ENCODE measurements at places on chromosomes 2 and 18. TPM values are rescaled to one million over a fixed set of nuclear protein-coding genes. Genes with fewer than 3 reads are reported as not detected.
A peak's percentile ranks its signal among the peaks of the same experiment; 100 is the strongest.

DNA sequence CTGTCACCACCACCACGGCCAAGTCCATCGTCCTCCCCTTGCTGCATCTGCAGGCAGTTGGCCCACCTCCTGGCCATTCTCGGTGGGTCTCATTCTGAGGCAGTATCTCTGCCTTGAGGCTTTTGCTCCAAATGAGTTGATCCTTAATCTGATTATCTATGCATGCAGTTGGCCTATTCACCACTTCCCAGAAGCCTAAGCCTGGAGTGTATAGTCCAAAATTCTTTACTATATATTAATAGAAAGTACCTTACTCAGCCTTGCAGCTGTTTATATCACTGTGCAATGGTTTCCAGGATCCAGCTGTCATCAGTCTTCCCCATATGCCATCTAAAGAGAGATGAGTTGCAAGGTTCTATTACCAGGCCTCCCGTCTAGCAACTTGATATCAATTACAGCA lies 292.4 kb downstream of the SS18 start:
- DNase-seq = no peak

DNA sequence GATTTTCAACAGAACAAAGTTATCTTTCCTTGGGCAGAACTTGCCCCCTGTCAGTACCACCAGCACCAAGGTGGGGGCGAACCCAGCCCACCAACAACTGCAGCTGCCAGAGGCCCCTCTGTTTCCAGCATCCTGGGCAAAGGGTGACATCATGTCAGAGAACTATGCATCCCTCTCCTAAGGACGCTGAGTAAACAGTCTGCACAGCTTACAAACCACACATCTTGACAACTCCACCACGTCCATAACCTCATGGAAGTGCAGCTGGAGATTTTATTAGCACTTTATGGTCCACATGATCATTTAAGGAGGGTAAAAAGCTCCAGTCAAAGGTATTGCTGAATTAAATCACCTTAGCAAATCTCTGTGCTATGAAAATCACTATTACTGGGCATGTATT lies 40.4 kb downstream of the PIEZO2 start:
- peak; percentile 19 for DNase-seq

CCL20 gene
- total RNA-seq = not detected

SP140L gene
- 7.6 TPM for total RNA-seq

SERPINB12 gene
- not detected for total RNA-seq

SPEG gene
- 13.9 TPM for total RNA-seq

- peak; percentile 11 for DNase-seq
These were observed 246.9 kb upstream of the CYP26B1 start for GRCh38 chr2:72394541-72395070.

GRCh38 chr2:139613264-139613663 lies 833.1 kb upstream of the NXPH2 start:
- DNase-seq = no peak

DNA sequence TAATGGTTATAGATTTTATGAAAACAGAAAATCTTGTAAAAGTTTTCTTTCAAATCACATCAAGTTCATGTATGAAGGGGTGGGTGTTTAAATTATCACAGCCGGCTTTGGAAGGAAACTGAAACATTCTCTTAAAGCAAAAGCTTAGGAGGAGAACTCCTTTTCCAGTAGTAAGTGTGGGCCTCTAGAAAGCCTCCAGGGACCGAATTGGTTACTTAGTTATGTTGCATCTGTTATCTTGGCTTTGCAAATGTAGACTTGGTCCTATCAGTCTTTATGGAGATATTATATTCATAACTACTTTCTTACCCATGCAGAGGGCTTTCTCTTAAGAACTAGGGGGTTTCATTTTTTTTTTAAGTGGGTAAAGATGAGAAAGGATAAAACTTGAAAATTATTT lies 7.4 kb downstream of the NAB1 start:
- no peak for DNase-seq

DNA sequence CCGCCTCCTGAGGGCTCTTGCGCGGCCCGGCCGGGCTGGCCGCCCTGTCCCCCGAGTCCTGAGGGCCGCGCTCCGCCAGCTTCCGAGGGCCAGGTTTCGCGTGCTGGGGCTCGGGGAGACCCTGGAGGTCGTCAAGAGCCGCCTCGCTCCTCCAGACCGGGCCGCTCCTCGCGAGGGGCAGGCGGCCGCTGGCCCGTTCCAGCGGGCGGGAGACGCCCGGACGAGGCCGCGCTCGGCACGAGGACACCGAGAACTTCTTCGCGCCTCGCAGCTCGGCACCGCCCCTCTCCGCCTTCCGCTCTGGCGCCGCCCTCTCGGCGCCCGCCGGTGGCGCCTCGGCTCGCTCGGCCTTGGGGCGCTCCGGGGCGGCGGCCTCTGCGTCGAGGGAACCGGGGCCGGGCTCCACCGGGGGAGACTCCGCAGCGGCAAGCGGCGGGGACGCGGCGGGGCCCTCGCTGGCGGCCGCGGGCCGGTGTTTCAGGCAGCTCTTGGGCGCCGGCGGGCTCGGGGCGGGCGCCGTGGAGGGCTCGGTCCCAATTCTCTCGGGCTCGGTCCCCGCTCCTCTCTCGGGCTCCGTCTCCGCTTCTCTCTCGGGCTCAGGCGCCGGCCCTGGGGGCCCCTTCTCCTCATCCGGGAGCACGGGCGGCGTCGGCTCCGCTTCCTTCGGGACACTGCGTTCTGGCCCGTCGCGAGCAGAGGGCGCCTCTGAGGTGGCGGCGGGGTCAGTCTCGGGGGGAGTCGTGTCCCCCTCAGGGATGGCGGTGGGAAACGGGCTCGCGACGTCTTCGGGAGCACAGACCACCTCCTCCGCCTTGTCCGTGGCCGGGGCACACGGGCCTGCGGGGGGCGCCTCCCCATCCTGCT lies 91.6 kb upstream of the MGAT4A start:
- DNase-seq = no peak

GRCh38 chr18:59758837-59759236 lies 61.6 kb upstream of the CCBE1 start:
- no peak for DNase-seq

GRCh38 chr2:121955872-121956271 lies 200.4 kb downstream of the TSN start:
- DNase-seq = no peak

- DNase-seq = no peak
These were observed 50.9 kb downstream of the HS1BP3 start for GRCh38 chr2:20599861-20600461.

GRCh38 chr2:240999873-241000541 lies 1.6 kb downstream of the SNED1 start:
- no peak for DNase-seq

- DNase-seq = peak; percentile 95
These were observed 9.6 kb upstream of the ITPRIPL1 start for GRCh38 chr2:96315400-96316071.

- DNase-seq = no peak
These were observed 15.8 kb downstream of the INPP5D start for GRCh38 chr2:233075966-233076339.

DNA sequence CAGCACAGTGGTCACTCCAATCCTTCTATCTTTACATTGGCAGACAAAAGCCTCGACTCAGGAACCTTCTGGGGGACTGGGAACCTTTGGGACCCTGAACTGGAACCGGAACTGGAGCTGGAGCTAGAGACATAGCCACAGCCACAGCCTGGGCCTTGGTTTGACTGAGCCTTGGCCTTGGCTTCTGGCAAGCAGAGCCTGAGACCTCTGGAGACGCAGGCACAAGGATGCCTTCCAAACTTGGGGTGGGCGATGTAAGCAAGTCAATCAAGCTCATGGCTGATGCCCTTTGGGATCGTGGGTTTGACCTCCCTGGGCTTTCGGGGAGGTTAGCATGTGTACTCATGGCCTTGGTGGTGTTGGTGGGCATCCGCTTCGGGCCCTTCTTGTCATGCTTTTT lies 619.3 kb downstream of the MBD2 start:
- DNase-seq = no peak

DNA sequence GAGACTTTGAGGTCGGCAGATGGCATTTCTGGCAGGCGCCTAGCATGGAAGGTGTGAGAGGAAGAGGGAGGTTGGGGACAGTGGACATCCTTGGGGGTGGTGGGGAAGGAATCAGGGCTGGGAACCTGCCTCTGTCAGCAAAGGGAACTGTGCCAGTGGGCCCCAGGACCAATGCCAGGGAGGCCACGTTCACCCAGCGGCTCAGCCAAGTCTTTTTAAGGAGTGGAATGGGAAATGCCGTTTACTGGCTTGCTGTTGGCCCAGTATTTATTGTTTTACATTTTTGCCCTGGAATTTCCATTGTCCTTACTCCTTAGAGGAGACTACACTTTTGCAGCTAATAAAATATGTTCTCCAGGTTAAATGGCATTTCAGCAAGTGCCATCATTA lies 135.2 kb downstream of the MCFD2 start:
- DNase-seq = peak; percentile 61

DNA sequence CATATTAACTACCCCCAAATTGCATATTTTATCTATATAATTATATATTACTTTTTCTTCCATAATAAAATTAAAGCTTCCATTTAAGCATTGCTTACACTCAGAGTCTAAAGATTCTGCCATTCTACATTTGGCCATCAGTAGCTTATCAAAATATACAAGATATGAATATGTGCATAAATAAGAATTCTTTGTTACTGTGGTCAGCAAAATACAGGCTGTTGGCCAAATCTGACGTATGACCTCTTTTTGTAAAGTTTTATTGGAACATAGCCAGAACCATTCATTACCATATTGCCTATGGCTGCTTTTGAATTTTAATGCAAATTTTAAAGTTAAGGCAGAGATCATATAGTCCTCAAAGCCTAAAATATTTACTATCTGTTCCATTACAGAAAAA lies 643.9 kb upstream of the VRK2 start:
- no peak for DNase-seq

SMIM21 gene
- total RNA-seq = not detected

- no peak for DNase-seq
These were observed 144.9 kb downstream of the TNS1 start for GRCh38 chr2:217857624-217858506.

DNA sequence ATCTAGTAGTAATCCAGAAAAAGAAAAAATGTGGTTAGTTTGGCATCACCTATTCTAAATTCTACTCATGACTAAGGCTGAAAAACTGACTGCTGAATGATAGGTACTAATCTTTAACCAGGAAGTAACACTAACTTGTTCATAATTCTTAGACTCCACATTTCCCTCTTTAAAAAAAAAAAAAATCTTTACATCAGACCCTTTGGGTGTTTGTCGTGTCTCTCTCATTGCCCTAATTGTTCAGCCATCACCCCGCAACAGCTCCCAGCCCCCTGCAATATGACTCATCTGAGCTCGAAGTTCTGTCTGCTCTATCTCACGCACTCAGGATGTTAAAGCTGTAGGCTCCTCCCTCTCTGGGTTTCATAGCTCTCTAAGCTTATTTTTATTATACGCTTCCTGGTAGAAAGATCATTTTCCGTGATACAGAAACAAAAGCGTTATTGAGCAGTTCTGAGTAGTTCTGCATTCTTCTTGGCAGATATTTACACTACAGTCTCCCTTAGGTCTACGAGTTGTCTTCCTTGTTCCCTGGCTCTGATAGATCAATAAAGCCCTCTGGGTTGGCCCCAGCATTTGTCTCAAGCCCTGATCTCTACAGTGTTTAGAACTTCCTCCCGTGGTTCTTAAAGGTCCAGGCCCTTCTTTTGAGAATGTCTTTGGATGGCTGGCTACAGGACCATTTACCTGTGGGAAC lies 95.6 kb downstream of the TNFRSF11A start:
- peak; percentile 91 for DNase-seq

SPC25 gene
- 27.3 TPM for total RNA-seq

DNA sequence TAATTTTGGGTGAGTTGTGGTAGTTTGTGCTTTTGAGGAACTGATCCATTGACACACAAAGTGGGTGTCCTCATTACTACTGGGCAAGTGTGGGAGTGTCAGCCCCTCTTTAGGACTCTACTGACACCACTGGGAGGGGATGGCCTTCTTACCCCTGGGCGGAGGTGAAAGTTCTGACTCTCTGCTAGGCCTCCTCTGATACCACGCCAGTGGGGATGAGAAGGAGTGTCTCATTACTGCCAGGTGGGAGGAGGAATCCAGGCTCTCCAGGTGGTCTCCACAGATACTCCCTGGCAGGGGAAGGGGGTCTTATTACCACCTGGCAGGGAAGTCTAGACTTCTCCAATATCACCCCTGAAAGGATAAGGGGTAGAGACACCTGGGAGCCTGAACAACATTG lies 9.1 kb downstream of the LCLAT1 start:
- no peak for DNase-seq

DNA sequence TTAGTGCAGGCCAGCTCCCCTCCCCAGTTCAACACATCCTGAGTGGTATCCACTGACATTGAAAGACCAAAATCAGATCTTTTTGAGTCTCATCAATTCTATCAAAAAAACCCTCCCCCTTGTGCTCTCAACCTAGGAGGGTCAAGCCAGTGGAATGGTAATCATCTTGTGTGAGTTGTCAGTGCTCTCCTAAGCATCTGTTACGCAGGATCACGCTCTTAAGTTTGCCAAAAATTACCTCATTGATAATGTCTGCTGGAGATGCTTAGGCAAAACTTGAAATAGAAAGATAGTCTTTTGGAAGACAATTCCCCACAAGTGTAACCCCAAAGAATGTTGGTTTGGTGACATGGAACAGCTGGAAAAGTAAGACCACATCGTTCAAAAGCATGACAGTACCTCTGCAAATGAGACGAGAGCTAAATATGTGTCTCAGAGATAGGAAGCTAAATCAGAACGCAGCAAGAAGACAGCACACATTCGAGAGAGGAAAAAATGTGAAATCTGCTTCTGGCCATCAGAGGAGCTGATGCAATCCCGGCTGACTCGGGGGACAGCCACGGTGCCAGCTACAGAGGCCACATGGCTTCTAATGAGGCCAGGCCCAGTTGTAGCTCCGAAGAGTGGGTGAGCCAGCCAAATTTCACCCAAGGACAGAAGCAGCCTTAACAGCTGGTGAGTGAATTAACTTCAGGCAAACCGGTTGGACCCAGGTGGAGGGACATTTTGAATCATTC lies 753.9 kb downstream of the RNF144A start:
- no peak for DNase-seq

DNA sequence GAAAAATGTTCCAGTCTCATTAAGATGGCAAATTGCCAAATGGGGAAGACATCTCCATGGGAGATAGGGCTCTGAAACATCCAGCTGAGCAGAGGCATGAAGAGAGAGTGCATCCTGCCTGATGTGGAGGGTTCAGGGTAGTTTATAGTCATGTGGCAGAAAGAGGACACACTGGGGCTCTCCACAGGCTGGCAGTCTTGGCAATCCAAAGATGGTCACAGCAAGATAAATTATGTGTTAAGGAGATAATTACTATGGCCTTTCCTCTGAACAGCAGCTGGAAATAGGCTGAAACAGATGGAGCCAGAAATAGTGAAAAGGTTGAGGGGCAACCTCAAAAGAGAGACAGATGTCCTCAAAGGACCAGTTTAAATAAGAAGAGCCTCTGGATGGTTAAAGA lies 97.2 kb downstream of the DCC start:
- DNase-seq = no peak

DNA sequence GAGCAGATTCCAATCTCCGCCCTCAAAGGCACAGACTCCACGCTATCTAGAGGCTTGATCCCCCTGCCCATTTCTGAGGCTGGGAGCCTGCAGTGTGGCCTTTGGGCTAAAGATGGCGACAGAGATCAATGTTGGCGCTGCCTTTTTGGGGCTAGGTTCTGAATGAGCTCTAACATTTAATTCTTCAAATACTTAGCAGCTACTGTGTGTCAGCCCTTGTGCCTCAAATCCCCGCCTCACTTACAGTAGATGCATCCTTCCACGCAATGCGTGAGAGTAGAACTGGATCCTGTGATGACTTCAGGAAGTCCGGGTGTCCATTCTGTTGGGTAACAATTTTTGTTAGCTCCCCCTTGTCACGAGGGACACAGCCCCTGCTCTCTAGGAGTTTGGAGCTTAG lies 12.4 kb downstream of the IL1F10 start:
- DNase-seq = peak; percentile 44

Measured in M059J (cell line).